ENCODE measurements at places on chromosomes 4 and X.

GRCh38 chr4:163587867-163588266, 93.4 kb downstream of the TMA16 start:
- DNase-seq, result peak; percentile 66

GRCh38 chr4:21544415-21544814, 404.2 kb downstream of the KCNIP4 start:
- DNase-seq, result no peak

DNA sequence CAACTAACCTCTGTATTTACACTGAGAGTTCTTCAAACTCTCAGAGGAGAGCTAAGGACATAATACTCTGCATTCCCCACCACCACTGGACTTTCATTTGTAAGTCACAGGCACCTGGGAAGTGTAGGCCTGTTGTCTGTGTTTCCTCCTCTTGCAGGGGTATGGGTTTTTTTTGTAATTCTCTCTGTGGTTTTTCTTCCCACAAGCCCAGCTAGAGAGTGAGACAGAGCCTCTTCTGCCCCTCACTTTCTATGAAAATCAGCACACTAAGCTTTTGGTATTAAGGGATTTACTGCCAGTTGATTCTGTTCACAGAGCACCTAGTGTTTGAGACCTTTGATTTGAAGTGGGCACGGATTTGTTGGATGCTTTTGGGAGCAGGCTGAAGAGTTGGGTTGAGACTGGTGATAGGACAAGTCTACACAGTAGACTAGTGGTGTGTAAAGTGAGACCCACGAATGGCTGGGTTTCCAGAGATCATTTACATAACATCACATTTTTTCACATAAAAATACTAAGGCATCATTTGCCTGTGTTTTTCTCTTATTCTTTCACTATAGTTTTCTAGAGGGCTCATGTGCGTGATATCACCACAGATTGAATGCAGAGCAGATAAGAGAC, 28.9 kb upstream of the WDR17 start:
- DNase-seq, result no peak

GRCh38 chr4:1085404-1085799, 28.0 kb downstream of the RNF212 start:
- no peak for DNase-seq

DNA sequence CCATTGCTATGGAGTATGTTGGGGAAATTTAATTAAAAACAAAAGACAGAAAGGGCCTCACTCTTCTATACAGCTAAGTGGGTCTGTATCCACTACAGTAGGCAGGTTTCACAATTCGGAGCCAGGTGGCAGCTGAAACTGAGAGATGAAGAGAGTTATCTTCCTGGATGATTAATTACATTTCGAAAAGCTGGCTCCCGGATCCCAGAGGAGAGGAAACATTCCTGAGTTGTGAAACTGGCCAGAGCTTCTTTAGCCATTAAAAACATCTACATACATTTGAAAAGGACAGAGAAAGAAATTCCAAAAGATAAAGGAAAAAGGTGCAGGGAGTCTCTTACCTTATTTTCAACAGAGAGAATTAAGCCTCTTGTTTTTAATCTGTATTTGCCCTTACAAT, 15.5 kb upstream of the PDZD4 start:
- DNase-seq, result no peak

- DNase-seq, result no peak
Observed at GRCh38 chr4:141045848-141046247, 87.4 kb downstream of the RNF150 start.

DNA sequence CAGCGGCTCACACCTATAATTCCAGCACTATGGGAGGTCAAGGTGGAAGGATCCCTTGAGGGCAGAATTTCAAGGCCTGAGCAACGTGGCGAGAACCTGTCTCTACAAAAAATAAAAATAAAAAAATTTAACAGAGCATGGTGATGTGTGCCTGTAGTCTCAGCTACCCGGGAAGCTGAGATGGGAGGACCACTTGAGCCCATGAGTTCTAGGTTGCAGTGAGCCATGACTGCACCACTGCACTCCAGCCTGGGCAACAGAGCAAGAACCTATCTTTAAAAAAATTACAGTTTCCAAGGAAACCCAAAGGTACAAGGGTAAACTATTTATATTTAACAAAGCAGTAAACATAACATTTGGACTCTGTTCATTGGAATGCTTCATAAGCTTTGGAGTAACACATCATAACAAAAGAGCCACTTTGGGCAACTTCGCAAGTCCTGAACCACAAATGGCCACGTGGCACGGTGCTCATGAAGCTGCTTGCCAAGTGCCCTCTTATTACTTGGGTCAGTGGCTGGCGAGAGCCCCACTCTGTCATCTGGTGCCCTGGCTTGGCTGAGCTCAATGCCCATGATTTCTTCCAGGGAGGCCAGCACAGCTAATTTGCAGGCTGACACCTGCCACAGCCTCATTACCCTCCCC, 165.6 kb downstream of the SH3KBP1 start:
- DNase-seq, result no peak
